ENCODE measurements at places on chromosomes 7 and 10. TPM values are rescaled to one million over a fixed set of nuclear protein-coding genes. Genes with fewer than 3 reads are reported as not detected.

DNA sequence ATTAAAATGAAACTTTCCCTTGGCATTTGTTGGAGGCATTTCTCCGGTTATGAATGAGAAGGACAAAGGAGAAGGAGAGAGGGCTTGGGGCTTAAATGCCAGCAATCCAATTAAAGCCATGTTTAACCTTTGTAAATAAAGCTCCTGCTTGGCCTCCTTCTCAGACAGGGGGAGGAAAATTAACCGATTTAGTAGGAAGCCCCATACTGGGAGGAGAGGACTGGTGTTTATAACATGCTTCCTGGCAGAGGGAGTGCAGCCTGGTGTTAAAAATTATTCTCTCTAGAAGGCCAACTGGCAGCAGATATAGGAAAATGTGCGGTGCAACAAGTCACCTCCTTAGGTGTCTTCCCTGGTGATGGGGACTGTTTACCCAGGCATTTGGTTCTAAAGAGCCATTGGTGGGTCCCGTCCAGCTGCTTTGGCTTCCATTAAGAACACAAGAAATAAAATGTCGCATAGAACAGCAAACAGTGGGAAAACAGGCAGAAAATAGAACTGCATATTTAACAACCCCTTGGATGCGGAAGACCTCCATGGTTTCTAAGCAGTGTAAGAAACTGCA is 846.5 kb downstream of the TYW1 start:
- no peak for DNase-seq

- DNase-seq, result peak; percentile 86
These were observed 98.2 kb upstream of the DKK1 start for GRCh38 chr10:52215745-52216361.

- DNase-seq, result peak; percentile 96
These were observed 98.6 kb downstream of the GRK5 start for GRCh38 chr10:119305860-119306513.

- peak; percentile 39 for DNase-seq
These were observed 32.5 kb downstream of the DYDC1 start for GRCh38 chr10:80324086-80324485.

DNA sequence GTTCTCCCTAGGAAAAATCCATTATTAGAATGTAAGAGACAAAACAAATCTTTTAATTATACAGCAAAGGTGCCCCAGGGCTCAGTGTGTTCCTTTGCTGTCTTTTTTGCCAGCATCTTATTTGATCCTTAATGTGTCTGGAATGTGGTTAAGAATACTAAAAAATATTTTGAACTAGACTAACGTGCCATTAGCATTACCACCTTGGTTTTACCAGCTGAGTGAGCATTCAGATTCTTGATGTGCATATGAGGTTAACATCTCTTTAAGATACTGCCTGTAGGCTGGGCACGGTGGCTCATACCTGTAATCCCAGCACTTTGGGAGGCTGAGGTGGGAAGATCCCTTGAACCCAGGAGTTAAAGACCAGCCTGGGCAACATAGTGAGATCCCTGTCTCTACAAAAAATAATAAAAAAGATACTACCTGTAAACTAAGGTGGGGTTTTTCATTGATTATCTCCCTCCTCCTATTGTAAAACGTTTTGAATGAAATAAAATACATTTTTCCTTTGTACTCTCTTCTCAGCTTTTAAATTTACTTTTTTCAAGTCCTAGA is 96.6 kb downstream of the CCNY start:
- no peak for DNase-seq

GRCh38 chr7:130970696-130971095 is 236.7 kb upstream of the KLF14 start:
- no peak for DNase-seq

DNA sequence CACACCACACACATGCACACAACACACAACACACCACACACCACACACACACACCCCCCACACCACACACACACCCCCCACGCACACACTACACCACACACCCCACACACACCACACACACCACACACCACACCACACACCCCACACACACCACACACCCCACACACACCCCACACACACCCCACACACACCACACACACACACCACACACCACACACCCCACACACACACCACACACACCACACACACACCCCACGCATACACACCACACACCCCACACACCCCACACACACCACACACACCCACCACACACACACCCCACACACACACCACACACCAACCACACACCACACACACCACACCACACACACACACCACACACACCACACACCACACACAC is 16.4 kb downstream of the UCN3 start:
- no peak for DNase-seq

GRCh38 chr7:131781-132482 is 60.4 kb upstream of the FAM20C start:
- peak; percentile 79 for DNase-seq

DNA sequence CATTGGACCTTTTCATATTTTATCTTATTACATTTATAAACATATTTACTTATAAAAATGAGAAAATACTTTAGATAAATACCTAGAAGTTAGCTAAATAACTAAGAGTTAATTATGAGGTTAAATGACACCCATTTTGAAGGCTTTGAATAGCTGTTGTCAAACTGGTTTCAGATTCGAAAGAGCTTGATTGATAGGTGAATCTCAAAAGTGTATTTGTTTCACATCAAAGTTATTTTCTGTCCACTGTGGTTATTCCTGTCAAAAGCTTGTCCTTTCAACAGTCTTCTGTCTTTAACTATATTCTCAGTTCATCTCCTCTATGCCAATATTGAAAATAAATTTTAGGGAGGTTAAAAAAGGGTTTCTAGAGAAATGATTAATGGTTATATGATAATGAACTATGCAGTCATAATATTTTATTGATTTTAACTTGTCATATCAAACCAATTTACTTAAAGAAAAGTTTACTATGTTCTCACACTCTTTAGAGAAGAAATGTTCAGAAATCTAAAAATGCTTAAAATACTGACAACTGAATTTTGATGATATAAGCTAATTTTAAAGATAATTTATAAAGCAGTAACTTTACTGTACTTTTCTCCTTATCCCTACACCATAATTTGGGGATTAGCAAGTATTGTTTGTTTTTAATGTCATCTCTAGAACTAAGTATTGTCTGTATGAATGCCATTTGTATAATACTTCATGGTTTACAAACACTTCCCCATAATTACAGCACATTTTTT is 72.0 kb upstream of the FOXP2 start:
- no peak for DNase-seq

GRCh38 chr10:91462423-91462822 is 52.3 kb downstream of the HECTD2 start:
- no peak for DNase-seq

DNA sequence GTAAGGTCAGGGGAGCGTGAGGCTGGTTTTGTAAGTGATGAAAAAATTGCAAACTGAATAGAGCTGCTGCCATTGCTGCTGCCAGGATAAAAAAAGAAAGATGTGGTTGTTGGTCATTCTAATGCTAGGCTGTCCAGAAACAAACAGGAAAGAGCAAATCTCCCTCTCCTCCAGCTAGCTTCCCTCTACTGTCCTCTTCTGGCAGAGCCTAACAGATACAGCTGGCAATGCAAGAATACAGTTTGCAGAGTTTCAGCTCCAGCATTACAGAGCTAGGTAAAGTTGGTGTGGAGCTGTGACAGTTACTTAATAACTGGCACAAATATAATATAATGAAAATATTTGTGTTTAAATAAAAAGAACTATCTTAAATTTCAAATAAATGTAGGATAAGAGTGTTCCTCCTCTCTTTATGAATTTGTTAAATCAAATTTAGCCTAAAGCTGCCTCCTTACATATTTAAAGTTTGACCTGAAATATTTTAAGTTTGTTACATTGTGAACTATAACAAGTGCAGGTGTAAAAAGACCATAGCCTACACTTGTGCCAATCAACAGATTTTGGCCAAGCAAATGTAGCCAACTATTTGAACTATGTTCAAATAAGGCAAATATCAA is 407.7 kb downstream of the SH2D4B start:
- no peak for DNase-seq

- DNase-seq, result peak; percentile 91
These were observed 96.9 kb downstream of the OSBPL3 start for GRCh38 chr7:24882989-24883621.

- DNase-seq, result no peak
These were observed 248.1 kb upstream of the LRRN3 start for GRCh38 chr7:110842796-110843195.

DNA sequence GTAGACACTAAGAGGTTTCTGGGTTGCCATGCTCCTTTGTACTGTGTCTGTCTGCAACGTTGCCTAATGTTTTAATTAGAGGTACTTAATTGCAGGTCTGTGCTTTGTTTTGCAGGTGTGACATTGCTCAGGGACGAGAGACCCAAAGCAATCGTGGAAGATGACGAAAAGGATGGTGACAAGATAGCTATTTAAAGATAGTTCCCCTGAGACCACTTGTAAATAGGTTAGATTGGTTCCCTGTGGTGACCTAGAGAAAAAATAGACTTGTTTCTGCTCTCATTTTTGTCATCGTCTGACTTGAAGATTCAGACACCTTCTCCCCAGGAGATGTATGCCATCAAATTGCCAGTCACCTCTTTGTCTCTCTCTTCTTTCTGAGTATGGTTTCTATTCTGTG is 20.1 kb downstream of the PPP1R17 start:
- DNase-seq, result no peak

- peak; percentile 61 for DNase-seq
These were observed 17.7 kb downstream of the WDR91 start for GRCh38 chr7:135193615-135194081.

DNA sequence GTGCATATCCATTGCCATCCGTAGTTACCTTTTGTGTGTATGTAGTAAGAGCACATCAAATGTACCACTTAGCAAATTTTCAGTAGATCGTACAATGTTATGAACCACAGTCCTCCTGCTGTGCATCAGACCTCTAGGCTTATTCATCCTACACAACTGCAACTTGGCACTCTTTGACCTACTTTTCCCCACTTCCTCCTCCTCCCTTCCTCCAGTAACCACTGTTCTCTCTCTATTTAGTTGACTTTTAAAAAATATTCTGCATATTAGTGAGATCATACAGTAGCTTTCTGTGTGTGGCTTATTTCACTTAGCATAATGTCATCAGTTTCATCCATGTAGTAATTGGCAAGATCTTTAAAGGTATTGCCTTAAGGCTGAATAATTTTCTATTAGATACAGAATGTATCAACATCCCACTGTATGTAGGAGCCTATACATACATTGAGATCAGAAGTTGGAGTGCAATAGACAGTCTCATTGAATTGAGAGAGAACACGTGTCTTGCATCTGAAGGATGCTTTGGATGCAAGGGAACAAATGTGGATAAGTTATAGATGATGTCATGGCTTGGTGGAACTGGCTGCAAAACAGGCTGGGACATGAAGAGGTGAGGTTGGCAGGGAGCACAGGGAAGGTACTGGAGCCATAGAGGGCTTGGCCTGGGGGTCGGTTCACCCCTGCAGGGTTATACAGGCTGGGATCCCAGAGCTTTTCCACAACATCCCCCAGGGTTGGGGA is 83.0 kb upstream of the FAM180A start:
- no peak for DNase-seq

DNA sequence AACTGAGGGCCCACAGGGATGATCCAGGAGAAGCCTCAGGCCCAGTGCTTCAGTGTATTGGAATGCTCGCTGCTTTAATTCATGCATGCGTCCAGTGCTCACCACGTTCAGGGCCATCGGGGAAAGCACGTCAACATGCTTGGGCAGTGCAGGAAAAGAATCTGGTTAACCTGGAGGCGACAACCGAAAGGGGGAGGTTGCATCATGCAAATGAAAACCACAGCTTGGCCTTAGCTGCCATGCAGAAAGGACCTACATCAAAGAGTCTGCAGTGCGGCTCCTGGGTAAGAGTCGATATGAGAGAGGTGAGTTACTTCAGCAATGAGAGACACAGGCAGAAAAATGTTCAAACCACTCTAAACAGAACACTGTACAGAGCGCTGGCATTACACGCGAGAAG is 440.1 kb downstream of the KCNMA1 start:
- DNase-seq, result no peak

GRCh38 chr7:44217852-44218402 is 17.1 kb downstream of the YKT6 start:
- DNase-seq, result no peak

- no peak for DNase-seq
These were observed 157.8 kb upstream of the PCDH15 start for GRCh38 chr10:54958844-54959243.

DNA sequence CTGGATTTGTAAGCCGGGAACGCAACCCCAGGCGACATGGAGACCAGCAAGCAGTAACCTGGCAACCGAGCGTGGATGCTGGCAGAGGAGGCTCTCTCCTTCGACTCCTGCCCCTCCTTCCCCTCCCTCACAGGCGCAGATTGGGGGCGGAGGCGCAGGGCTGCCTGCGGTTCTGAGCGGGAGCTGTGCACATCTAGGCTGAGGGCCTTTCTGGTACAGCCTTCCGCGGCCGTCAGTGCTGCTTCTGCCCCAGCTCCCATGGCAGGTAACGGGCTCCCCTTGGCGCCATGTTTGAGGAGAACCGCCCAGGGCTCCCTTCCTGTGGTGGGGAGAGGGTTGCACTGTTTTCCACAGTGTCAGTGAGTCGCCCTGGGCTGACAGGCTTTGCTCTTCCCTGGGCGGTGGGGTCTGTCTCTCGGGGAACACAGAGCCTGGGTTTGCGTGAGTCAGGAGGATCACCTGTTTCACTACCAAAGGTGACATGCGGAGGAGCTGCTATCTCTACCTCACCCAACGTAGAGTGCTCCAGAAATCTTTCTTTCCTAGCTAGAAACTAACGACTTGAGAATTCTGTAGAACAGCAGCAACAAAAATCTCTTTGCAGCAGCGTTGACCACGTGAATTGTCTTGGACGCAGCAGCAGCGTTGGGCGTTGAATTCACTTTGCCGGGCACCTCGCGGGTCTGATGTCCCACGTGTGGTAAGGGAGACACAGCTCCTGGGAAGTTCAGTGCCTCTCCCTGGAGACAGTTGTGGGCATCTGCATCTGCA is 154.8 kb upstream of the COBL start:
- DNase-seq, result no peak

- no peak for DNase-seq
These were observed 616.3 kb upstream of the IGFBP3 start for GRCh38 chr7:46537191-46537905.

DNA sequence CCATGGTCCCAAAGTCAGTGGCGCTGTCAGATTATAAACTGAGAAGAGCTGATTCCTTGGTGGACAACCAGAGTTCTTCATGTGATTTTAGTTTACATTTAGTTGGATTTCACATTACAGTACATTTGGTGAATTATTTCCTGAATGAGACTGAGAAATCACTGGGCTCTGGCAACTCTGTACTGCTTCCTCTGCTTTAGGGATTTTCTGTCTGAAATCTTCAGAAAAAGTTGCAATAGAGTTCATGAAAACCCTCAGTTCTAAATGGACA is 242.6 kb downstream of the BICC1 start:
- no peak for DNase-seq

The AZGP1 gene
- total RNA-seq, result not detected

The ACSM6 gene
- not detected for total RNA-seq

The BHLHA15 gene
- not detected for total RNA-seq

The ST8SIA6 gene
- total RNA-seq, result 0.47 TPM

The GRM8 gene
- 0.72 TPM for total RNA-seq

The GPR15LG gene
- total RNA-seq, result not detected

The CTAGE4 gene
- total RNA-seq, result not detected

The CLRN3 gene
- not detected for total RNA-seq

The FAM13C gene
- 58.0 TPM for total RNA-seq

The RAMP3 gene
- not detected for total RNA-seq

The GARIN1A gene
- total RNA-seq, result 1.5 TPM

The AMPH gene
- not detected for total RNA-seq

The MTURN gene
- total RNA-seq, result 41.9 TPM

The PDK4 gene
- 1.4 TPM for total RNA-seq

Measured in myocyte (in vitro differentiated cells).